Fibroblast of the aortic adventitia (primary cell): ENCODE measurements at places on chromosomes 3 and 15.
A peak's percentile ranks its signal among the peaks of the same experiment; 100 is the strongest.

DNA sequence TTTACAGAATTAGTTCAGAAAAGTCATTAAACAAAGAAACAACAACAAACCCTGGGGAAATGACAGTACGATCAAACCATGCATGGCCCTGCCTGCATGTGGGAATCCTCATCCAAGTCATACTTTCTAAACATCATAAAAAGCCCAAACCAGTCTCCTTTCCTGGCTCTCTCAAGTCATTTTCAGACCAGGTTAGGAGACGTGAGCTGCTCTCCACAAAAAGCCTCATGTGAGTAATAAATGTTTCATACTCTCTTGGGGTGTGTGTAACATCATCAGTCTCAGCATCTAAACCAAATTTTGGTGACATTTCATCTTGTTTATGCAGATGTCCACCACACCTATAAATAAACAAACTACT is 18.9 kb downstream of the GREM1 start:
- no peak for DNase-seq

DNA sequence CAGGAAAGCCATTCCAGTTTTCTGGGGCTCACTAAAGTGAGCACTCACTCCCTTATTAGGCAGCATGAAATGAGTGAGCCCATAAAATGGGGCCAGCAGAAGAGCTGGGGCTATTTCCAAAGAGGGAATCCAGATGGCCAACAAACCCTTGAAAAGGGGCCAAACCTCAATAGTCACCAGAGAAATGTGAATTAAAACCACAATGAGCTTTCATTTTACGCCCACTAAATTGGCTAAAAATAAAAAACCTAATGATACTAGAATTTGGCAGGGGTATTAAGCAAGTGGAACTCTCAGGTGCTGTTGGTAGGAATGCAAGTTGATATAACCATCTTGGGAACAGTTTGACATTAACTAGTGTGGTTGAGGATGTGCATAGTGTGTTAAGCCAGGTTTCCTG is 42.1 kb upstream of the RAF1 start:
- peak; percentile 75 for DNase-seq

DNA sequence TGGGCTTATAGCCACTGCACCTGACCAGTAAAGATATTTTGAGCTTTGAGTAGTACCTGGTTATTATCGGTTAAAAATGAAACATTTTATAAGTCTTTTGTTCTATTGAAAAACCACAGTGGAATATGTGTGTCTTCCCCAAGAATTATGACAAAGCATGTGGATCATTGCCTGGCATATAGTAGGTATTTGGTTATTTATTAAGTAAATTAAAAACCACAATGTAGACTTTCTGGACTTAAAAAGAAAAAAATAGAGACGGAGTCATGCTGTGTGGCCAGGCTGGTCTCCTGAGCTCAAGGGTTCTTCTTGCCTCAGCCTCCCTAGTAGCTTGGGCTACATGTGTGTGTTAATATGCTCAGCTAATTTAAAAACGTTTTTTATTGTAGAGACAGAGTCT is 43.5 kb downstream of the UBE2E2 start:
- DNase-seq, result no peak

DNA sequence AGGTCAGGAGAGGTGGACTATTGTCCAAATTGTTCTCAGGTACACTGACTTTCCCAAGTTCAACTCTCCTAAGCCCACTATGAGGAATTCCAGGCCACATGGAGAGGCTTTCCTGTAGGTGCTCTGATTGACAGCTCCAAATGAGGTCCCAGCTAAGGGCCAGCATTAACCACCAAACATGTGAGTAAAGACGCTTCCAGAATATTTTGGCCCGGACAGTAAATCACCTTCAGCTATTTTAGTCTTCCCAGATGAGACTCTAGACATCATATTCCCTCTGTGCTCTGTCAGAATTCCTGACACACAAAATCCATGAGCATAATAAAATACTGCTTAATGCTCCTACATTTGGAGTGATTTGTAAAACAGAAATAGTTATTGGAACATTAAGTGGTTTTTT is 135.5 kb downstream of the TGFBR2 start:
- DNase-seq, result no peak

GRCh38 chr3:38581774-38582173 is 67.7 kb downstream of the SCN5A start:
- DNase-seq, result no peak

DNA sequence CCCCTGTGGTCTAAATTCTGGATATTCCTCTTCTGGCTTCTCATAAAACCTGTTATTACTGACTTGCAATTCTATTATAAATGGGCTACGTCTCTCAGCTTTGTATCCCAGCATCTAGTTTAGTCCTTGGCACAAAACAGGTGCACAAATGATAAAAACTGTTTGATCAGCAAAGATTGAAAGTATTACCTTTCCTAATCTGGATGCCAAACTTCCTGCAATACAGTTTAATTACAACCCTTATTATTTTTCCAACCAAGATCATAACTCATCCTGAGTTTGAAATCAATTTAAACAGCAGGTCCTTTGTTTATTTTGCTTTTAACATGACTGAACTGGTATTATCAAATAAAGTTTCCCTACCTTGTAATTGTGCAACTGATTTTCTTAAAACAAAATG is 132.6 kb downstream of the ATP1B3 start:
- DNase-seq, result no peak

DNA sequence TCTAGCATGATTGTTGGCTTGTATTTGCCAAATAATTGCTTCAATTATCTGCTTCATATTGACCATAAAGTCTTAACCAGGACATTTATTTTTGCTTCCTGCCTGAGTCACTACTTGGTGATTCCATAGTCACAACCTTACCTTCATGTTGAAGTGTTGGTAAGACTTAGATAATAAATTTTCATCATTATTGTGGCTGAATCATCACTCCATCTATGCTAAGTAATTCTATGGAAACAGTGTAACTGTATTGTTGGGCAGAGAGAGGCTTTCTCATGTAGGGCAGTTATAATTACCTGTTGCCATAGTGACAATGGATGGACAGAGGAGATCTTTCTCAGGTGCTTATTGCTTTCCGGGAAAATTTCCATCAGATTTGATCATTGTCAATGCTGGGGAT is 330.7 kb upstream of the LRRC3B start:
- no peak for DNase-seq

DNA sequence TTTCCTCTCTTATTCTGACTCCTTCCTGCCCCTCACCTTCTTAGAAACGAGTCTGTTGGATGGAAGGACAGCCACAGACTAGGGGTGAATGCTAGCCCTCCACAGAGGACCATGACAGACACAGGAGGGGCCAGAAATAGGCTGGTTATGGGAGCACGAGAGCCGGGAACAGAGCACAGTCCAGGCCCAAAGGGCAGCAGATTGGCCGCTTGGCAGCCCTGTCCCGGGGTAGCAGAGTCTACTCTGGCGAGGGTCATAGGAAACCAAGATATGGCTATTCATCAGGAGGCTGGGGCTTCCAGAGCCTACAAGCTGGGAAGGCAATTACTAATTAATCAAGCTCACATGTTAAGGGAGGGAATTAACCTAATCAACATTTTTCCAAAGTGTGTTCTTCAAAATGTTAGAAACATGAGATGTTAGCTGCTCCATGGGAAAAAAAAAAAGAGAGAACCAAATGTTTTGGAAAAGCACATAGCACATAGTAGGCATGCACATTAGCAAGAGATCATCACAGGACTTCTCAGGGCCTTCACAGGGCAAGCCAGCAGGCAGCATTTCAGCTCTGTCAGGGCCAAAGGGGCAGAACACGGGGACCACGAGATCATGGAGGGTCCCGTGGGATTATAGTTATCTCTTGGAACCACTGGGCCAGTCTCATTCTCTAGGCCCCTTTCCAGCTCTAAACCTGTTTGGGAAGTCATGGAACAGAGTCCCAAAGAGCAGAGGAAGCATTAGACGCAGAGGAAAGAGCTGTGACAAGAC is 13.3 kb downstream of the SEMA3G start:
- no peak for DNase-seq

DNA sequence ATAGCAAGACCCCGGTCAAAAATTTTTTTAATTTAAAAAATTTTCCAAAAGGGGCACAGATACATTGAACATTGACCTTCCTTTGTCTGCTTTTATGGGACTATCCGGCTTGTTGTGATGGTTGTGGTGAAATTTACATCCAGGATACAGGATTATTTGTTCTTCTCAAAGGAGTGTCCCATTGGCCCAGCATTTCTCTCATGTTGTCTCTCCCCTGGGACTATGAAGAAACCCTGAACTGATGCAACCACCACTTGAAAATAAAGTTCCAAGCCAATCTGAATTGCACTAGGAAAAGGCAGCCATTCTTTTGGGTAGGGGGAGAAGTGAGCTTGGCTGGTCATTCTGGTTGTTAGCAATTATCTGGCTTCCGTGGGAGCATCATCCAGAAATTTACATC is 58.4 kb downstream of the PPARG start:
- no peak for DNase-seq

GRCh38 chr15:80210611-80211573 is 41.1 kb downstream of the CTXND1 start:
- no peak for DNase-seq

GRCh38 chr3:9080163-9080562 is 116.9 kb upstream of the RAD18 start:
- no peak for DNase-seq

DNA sequence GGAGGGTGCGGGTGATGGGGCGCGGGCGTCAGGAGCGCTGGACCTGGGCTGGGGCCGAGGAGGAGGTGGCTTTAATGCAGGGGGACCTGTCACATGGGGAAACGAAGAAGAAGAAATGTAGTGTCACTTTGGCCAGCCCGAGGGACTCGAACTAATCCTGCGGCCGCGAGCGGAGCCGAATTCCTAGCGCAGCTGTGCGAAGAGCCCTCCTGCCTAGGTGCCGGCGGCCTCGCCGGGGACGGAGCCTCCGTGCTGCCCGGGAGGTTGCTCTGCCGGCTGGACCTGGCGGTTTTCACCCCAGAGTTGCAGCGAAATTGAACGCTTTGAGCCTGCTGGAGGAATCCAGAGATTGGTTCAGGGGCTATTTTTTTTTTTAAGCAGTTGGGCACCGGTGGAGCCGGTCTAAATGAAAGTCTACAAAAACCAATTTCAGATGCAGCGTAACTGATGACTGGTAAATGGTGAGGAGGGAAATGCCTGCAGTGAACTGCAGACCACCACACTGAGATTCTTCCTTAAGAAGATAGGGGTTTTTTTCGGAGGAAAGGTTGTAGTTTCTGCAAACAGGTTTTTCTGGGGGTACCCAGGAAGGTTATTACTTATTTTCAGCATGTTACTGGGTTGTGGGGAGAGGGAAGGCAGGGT is 662 bp downstream of the TMEM108 start:
- DNase-seq, result peak; percentile 1

DNA sequence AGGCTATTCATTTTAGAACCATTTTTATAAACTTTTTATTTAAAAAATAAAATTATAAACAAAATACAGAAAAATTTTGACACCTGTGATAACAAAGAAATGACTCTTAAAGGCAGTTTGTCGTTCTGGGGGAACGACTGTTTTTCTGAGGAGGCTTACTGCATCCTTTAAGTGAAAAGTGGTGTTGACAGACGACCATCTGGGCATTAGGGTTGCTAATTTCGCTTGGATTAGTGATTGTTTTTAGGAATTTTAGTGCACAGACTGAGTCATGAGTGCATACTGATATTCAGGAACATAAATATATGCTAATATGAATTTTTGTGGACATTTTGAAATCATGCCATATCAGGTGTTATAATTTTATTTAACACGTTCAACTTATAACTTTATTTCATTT is 28.5 kb downstream of the OSTN start:
- no peak for DNase-seq

DNA sequence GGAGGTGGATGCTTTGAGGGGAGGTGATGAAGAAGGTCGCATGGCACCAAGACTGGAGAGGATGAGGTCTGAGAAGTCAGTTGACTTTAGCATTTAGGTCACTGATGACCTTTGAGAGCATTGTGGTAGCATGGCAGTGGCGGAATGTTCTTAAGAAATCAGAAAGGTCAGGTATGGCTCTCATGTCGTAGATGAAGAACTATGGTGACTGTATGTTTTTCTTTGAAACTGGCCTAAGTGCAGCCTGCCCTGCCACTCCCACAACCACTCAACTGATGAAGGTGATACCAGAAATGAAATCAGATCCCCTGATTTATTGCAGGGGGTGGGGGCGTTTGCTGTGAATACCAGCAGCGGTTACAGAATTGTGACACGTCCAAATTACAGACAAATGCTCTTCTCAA is 102.6 kb downstream of the ITPR1 start:
- no peak for DNase-seq

GRCh38 chr3:39398700-39399099 is 7.8 kb upstream of the RPSA start:
- DNase-seq, result no peak

DNA sequence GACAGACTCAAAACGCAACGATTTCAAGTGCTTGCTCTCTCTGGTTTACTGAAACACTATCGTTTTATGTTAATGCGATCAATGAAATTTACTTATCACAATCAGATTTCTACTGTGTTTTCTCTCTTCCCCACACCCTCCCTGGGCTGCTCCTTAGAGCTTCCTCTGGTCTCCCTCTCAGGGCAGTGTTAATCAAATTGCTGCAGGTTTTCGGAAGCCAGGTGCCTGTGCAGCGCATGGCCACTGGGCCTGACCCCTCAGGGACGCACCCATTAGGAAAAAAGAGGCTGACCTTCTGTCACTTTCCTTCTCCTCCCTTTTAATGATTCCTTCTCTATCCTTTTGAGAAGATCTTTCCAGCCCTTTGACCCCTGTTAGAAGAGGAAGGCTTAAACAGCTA is 134.5 kb upstream of the ONECUT1 start:
- DNase-seq, result no peak

GRCh38 chr3:123346021-123346420 is 102.9 kb downstream of the ADCY5 start:
- DNase-seq, result no peak

DNA sequence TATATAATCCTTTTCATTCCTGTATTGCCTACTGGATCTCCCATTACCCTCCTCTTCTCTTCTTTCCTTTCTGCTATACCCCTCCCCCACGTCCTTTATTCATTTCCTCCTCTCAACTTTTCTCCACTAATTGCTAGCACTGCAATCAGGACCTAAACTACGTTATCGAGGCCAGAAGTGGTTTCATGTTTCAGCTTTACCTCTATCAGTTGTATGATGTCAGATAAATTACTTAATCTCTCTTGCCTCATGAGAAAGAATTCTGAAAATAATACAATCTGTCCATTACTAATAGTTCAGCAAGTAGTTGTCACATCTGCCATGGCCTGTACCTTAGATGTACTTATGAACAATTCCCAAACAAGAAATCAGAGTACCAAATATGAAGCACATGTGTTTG is 10.6 kb downstream of the POPDC2 start:
- DNase-seq, result peak; percentile 48

GRCh38 chr3:172332256-172333041 is 115.8 kb downstream of the GHSR start:
- DNase-seq, result peak; percentile 68

- no peak for DNase-seq
Measured at GRCh38 chr3:25338158-25338725, 89.8 kb upstream of the RARB start.

DNA sequence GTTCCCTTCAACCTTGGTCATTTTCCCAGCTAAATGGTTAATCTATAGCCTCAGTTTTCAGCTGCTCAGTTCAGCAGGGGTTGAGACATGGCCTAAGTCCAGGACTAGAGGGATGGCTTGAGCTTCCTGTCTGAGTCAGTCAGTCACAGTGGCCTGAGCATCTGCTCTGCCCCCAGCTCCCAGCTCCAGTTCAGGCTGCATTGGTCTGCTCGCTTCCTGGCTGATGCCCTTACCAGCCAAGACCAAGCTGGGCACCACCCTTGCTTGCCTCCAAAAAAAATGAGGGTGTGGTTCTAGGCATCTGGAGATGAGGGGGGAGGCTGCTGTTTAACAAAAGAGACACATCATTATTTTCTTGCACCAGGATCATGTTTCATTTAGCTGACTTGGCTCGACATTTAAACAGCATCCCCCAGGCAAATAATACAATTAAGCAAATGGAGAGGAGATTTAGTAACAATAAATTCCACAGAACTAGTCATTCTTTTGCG is 70.7 kb downstream of the WNT5A start:
- peak; percentile 78 for DNase-seq
